ENCODE measurements at places on chromosomes 13 and 19.

DNA sequence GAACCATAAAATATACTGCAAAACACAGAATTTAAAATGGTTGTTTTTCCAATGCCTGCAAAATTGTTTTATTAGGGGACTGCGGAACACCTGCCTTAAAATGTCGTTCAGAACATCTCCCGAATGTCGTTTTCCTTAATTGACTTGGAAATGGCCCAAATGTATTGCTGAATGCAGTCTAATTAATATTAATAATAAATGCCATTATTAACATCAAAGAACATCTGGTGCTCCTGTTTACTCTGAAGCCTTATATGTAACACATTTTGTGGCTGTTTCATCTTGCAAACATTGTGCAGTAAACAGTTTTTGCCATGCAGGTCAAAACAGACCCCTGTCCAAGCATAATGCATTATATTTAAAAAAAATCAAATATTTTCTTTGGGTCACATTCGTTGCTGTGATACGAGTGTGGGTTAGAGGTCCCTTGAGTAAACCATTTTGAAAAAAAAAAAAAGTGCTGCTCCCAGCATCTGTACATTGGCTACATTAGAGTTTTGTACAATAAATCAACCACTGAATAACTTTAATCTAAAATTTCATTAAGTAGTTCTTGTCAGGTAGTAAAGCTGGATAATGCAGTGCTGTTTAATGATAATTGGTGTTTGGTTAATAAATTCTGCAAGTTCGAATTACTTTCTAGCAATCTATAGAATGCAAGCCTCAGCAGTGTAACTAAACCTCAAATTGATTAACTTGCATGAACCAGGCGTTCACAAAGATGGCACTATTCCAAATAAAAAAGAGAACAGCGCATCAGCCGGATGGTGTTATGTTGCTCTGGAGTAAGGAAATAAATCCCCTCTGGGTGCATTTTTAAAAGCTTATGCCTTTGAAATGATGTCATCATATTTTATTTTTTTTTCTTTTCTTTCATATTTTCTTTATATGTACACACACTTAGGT lies 140.2 kb downstream of the ZNF536 start:
- no peak for DNase-seq

DNA sequence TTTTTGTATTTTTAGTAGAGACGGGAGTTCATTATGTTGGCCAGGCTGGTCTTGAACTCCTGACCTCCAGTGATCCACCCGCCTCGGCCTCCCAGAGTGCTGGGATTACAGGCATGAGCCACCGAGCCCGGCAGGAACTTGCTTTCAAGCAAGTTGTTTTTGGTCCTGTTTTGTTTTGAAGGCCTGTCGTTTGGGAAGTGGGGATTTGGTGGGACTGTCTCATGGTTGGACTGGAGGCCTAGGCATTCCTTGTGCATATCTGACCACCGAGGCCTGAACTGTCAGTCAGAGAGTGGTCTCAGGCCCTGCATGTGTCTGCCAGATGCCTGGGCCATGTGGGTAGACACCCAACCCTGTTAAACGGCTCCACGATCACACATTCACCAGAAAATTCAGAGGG lies 26.3 kb downstream of the UBXN6 start:
- DNase-seq = no peak

DNA sequence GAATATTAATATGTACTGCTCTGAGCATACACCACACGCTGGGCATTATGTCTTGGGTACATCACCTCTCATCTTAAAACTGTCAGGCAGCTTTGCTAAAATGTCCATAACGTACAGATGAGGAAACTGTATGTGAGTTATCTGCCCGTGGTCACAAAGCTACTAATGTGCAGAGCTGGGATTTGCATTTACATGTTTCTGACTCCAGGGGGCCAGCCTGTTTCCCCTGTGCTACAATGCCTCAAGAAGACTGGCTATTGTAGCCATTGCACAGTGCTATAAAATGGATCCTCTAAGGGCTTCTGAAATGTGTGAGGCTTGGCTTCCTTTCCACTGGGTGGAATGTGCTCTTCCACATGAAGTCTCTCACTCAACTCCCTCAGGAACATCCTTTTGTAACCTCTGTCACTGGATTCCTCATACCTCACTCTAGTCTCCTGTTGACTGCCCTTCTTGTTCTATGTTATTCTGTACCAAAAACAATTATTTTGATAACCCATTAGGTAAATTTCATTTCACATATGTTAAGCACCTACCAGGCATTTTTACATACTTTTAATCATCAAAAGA lies 95.6 kb upstream of the HTR2A start:
- no peak for DNase-seq

- no peak for DNase-seq
Measured at GRCh38 chr19:18090545-18091216, 3.9 kb upstream of the IL12RB1 start.

DNA sequence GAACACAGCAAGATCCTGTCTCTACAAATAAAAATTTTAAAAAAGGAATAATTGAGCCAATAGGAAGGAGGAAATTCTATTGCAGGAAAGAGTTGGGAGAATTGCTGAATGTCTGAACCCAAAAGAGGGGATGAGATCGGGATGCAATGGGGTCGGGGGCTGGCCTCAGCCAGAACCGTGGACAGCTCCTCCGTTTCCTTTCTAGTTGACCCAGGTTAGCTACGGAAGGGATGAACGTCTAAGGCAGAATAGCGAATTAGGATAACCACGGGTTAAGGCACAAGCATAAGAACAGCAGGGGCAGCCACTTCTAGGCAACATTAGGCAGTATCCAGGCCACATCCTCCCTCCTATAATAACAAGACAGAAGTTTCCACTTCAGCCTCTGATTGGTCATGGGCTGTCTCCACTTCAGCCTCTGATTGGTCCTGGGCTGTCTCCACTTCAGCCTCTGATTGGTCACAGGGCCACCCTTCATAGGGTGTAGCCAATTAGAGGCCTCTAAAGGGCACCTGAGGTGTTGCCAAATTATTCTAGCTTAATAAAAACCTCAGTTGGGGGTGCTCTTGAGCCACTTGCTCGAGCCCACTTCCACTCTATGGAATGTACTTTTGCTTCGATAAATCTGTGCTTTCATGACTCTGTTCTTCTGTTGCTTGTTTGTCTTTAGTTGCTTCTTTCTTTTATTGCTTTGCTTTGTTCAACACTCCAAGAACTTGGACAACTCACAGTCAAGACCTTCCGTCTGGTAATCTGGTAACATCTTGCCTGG lies 24.9 kb upstream of the TPM4 start:
- no peak for DNase-seq

GRCh38 chr19:5341448-5341820 lies 822 bp upstream of the PTPRS start:
- no peak for DNase-seq

DNA sequence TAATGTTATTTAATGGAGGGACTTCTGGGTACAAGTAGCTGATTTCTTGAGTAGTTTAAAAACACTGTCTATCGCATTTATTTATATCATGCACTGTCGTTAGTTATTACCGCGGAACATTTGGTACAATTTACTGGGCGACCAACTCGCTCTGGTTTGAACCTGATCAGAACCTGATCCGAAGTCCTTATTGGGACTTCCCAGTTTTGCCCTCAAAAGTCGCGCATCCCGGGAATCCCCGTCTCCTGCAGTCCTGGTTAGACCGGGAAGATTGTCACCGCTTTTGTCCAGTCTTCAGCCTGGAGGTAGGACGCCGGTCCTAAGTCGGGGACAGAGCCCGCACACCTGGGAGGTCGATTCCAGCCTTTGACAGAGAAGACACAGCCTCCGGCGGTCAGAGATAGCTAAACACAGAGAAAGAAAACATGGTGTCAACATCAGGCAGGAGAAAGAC lies 694 bp downstream of the CLN5 start:
- no peak for DNase-seq

GRCh38 chr13:26971990-26972887 lies 199.4 kb downstream of the USP12 start:
- DNase-seq = no peak

- DNase-seq = no peak
Measured at GRCh38 chr13:48979892-48980291, 4.2 kb downstream of the FNDC3A start.

DNA sequence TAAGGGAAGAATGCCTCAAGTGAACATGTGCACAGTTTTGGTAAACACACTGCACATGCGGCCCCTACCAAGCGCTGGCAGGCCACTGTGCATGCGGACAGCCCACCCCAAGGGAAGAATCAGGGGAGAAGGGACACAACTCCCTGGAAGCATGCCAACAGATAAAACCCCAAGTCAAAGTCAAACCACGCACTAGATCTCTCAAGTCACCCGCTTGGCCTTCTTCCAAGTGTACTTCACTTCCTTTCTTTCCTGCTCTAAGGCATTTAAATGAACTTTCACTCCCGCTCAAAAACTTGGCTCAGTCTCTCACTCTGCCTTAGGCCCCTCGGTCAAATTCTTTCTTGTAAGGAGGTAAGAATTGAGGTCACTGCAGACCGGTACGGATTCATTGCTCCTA lies 4.6 kb upstream of the RFXAP start:
- no peak for DNase-seq
